SIG-M5 (cell line): ENCODE measurements at places on chromosomes 6 and 20.

DNA sequence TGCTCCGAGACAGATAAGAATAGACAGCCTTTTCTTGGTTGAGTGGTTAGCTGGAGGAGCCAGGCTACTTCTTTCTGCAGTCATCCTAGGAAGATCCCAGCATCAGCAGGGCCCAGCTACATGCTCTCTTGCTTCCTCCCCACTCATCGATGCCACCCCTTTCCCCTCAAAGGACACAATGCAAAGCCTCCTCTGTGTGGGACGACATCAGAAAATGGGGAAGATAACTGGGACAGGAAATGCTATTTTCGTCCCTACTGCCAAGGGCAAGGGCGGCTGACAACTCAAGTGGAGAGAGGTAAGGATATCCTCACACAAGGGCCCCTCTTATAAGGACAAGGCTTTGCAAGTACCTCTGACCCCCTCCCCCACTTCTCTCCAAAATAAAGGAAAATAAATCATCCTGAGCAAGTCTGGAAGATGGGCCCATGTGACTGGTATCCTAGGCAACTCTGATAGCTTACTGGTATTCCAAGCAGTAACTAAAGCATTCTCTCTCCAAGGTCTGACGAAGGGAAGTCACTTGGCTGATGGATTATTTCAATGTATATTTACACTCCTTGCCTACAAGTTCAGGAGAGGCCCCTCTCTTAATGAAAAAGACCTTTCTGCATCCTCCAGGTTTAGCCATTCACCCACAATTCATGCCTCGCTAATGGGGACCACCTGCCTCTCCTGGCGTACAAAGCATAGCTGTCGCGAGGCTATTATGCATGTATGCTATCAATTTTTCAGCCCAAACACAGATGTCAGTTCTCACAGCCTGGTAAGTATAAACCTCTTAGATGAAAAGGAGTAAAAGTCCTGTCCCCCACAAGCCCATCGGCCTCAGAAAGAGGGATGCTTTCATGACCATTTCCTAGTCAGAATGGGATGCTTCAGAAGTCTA lies 11.3 kb downstream of the ELMO2 start:
- no peak for DNase-seq

DNA sequence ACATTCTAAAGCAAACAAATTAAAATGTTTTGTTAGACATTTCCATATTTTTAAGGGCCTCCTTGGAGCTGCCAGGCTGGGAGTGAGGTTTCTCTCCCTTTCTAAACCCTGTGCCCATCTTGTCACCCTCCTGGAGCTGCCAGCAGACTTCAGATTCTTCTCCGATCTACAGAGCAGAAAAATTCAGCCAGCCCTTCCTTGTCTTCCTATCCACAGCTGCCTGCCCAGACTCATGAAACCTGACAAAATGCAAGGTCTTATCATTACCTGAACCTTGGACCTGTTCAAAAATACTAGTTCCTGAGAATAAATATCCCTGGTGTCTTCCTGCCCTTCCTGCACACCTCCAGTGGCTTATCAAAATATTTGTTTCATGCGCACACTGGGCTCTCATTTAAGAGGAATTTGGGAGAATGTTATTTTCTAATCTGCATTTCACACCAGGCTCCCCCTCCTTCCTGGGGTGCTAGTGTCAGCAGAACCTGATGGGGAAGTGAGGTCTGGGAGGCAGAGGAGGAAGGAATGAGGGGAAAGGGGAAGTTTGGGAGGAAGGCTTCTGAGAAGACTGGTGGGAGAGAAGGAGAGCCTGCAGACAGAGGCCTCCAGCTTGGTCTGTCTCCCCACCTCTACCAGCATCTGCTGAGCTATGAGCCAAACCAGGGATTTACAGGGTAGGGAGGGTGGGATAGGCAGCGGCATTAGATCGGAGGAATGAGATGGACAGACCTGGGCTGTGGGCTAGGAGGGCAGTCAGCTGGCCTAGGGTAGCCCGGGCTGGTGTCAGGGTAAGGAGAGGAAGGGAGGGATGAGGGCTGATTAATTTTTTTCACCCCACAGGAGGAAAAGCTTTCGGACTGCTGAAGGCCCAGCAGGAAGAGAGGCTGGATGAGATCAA lies at the start of gene AIF1:
AIF1 (plus strand) TSS at position 551 of the 895 bp plus-strand sequence; CDS start at position 647, 96 bp downstream.
- DNase-seq: no peak

DNA sequence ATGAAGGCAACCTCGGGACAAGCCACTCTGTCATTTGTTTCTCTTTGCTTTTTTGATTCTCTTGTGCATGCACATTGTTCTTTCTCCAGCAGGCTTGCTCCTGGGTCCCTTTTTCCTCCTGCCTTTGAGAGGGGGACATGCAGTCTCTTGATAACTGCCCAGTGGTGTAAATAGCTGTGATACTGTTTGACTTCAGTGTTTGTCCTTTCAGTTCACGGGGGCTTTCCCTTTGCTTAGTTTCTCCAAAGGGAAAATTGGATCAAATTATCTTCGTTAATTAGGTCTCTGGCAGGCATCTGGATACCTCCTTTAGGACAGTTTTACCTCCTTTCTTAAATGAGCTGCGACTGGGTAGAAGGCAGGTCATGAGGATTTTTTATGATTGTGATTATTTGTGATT lies 41.5 kb downstream of the RALGAPB start:
- DNase-seq: no peak

GRCh38 chr20:35918021-35918420 lies 36.3 kb downstream of the SCAND1 start:
- DNase-seq: no peak

DNA sequence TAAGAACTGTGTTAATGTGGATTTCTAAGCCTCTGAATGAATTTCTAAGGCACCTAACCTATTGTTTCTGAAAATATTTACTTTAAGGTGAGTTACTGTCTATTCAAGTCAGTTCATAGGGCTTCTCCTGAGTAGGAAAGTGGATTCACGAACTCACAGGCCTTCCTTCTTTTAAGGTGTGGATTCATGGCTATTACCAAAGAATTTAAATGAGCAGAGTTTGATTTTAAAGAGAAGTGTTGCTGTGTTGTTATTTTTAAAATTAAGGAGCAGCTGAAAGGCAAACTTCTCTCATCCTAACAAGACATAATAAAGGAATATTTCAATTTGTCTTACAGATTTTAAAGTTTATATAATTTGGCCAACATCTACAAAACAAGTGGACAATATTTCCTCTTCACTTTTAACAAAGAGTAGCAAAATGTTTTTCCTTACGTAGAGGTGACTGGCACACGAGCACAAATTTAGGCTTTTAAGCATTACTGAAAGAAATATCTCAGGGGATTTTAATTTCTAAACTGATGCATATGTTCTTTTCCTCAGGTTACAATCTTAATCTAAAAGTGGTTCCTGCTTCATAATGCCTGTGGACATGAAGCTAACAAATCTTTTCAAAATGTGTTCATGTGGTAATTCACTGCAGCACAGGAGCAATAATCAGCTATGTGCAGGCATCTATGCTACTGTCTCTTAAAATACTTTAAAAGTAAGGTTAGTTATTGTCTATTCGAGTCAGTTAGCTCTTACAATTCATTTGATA lies 602 bp upstream of the TSPYL4 start:
- DNase-seq: no peak

DNA sequence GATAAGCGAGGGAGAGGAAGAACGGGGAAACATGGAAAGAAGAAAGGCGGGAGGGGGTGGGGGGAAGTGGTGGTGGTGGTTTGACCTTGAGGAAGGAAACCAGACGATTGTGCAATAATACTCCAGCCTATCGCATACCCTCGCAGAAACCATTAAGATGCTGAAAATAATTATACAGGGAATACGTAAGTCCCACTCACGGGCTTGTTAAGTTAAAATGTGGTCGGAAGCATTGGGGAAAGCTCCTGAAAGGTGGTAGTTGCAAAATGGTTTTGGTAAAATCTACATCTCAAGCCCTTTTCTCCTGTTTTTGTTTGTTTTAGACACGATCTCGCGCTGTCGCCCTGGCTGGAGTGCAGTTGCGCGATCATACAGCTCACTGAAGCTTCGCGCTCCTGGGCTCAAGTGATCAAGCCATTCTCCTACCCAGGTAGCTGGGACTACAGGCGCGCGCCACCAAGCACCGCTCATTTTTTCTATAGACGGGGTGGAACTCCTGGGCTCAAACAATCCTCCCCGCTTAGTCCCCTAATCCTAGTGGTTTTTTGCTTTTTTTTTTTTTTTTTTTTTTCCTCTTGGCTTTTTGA lies 128.9 kb upstream of the ZNF184 start:
- peak; percentile 62 for DNase-seq

GRCh38 chr6:164322533-164322932 lies 908.0 kb downstream of the QKI start:
- no peak for DNase-seq

GRCh38 chr6:164072240-164072666 lies 657.7 kb downstream of the QKI start:
- no peak for DNase-seq

DNA sequence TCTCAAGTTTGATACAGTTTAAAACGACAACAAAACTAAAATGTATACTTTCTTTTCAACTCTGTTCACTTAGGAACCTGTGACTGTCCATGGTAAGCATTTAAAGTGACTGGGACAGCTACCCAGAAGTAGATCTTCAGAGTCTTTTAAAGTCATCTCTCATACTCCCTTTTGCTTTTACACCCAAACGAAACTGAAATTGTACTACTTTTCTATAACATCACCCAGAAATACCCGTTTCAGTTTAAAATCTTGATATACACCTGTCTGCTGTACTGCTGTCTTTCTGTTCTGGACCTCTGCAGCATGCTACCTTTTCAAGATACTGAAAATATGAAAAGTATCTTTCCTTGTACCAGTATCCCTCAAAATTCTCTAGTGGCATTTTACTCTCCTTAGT lies 170.4 kb upstream of the THEMIS start:
- no peak for DNase-seq

DNA sequence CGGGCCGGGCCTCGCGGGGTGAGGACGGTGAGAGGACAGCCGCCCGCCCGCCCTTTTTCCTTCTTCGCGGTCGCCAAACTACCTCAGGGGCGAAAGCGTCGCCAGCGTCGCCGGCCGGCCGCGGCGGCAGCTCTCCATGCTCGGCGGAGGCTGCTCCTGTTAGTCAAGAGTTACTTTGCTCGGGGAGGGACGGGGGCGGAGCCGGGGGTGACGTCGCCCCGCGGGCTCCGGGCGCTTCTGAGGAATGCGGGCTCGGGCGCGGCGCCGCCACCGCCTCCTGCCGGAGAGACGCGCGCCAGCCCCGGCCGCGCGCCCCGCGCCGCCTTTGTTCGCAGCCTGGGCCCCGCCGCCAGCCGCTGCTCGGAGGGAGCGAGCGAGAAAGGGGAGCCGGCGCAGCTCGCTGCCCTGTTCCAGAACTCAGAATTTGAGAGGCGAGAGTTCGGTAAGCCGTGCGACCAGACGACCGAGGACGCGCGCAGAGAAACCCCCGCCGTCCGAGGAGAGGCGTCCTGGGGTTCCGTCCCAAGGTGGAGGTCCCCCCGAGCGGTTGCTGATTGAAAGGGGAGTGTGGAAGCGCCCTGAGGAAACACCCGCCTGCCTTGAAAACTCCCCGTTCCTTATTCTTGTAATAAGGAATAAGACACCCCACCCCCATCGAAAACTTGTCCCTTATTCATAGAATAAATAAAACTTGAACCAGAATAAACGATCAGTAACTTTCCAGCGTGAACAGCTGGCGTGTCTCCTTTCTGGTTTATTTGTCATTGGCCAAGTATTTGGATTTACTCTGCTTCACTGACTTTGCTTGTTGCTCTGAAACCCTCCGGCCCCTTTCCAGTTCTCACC lies at the start of gene PTPRK:
PTPRK (minus strand) TSS at position 164 of the 846 bp plus-strand sequence. CDS start 241 bp downstream, outside the sequence.
- no peak for DNase-seq

DNA sequence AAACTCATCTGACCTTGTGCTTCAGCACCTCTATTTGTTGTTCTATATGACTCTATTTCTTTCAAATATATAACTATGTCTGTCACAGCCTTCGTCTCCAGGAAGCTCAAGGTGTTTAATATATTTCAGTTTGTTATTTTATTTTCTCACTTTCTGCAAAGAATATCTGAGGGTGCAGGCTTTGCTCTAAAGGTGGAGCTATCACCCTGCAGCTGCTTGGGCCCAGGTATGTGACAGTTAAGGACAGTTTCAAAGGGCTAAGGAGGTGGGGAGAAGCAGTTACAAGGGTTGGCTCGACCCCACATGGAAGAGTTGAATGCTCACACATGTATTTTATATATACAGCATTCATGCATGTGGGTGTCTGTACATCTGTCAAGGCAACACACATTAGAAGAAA lies 405.6 kb downstream of the BTBD9 start:
- DNase-seq: no peak

DNA sequence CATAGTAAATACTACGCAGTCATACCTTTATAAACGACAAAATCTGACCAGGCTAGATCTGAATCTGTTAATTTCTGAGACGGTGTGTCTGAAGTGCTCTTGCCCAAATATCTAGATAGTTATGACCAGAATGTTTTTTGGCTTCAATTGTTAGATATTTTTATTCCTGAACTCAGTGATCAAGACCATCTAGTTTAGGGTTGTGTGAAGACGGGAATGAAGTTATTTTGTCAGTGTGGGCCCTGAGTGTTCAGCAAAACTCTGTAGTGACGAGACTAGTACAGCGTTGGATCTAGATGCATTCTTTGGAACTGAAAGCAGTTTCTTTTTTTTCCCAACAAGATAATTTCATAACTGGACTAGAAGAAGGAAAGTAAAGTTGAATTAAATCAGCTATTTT lies 3.1 kb downstream of the STXBP5 start:
- no peak for DNase-seq

- no peak for DNase-seq
Measured at GRCh38 chr20:11890331-11891076, 27.2 kb upstream of the BTBD3 start.

DNA sequence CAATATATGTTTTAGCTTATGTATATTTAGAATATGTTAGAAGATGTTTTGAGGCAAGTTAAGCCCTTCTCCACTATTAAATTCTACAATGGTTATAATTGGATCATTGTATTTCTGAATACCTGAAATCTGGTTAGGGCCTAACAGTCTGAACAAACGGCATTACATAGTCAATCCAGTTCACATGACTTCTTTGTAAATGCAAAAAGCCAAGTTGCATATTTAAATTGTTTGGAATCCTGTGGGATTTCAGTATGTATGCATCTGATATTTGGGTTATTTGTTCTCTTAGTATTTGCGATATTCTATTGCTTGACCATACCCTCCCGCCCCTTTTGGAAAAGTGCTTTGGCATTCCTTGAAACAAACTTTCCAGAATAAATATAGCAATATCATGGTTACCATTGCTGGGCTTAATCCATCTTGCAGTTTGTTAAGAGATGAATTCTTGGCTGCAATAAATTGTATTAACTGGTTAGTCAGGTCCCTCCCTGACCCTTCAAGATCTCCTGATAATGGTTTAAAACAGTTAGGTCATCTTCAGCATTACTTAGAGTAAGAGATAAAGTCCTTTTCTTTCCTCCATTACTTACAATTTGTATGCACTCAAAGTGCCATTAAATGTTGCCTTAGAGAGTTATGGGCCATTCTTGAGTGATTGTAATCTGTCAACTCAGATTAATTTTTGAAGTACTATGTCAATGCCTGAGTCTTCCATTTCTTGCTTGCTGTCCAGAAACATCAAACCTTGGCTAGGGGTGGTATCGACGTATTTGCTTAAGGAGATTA lies 36.5 kb downstream of the LRRC1 start:
- no peak for DNase-seq

DNA sequence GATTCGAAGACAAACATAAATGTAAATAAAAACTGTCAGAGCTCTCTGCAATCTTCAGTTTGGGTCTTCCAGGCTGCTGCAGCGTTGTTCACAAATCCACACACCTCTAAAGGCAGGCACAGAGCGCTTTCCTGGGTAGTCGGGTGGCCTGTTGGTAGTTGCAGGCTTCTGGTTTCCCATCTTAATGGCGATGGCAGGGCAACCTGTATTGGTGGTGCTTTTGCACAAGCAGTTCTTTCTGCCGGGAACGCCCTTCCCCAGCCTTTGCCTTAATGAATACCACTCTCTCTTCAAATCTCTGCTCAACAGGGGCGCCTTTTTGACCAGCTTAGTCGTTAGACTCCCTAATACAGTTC lies 723 bp upstream of the IFT52 start:
- DNase-seq: no peak

GRCh38 chr20:6057691-6058090 lies 3.8 kb upstream of the LRRN4 start:
- no peak for DNase-seq
